ENCODE measurements at places on chromosomes 2 and 18. TPM values are rescaled to one million over a fixed set of nuclear protein-coding genes. Genes with fewer than 3 reads are reported as not detected.

DNA sequence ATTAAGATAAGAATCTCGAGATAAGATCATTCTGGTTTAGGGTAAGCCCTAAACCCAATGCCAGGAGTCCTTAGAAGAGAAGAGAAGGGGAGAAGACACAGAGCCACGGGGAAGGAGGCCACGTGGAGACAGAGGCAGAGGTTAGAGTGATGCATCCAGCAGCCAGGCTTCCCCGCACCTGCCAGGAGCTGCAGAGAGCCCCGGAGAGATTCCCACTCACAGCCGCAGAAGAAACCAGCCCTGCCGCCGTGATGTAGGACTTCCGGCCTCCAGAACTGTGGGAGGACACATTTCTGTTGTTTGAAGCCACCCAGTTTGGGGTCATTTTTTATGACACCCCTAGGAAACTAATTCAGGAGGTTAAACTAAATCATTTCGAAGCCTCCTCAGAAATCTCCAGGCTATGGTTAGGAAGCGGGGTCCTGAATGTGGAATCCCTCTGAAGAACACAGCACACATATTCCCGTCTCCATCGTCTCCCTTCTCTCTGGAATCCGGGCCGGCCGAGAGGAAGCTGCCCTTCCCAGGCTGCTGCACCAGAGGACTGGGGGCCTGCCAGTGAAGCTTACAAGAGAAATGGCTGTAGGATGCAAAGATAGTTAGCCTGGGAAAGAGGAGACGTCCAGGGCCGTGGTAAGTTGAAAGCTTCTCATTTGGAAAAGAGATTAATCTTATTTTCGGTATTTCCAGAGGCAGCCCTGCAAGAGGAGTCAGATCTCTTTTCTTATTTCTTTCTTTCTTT is 156.6 kb downstream of the TWIST2 start:
- H3K36me3 ChIP-seq = no peaks in the 10 kb centered on the region
- no peak for DNase-seq
- H3K4me3 ChIP-seq = no peak overlapping the region
- H3K27me3 ChIP-seq = peaks cover 22% of the 10 kb centered on the region
- no peaks in the 10 kb centered on the region for H3K4me1 ChIP-seq

DNA sequence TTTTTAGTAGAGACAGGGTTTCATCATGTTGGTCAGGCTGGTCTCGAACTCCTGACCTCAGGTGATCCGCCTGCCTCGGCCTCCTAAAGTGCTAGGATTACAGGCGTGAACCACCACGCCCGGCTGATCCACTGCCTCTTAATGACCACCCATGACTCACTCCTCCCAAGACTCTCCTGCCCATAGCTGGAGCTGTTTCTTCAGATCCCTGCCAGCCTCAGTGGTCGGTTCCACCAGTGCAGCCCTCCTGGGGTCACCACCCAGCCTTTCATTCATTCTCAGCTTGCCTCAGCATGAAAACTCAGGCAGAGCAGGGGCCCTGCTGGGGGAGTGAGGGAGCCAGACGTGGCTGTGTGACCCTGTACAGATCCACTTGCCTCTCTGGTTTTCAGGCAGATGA is 12.5 kb downstream of the KCNIP3 start:
- DNase-seq = no peak
- H3K36me3 ChIP-seq = no peaks in the 10 kb centered on the region
- no peaks in the 10 kb centered on the region for H3K27me3 ChIP-seq
- no peaks in the 10 kb centered on the region for H3K4me1 ChIP-seq

- no peak overlapping the region for H3K27ac ChIP-seq
- no peak overlapping the region for H3K4me3 ChIP-seq
- no peaks in the 10 kb centered on the region for H3K27me3 ChIP-seq
- H3K4me1 ChIP-seq = no peaks in the 10 kb centered on the region
- no peaks in the 10 kb centered on the region for H3K36me3 ChIP-seq
Observed at GRCh38 chr2:185644828-185645227, 93.8 kb upstream of the FSIP2 start.

DNA sequence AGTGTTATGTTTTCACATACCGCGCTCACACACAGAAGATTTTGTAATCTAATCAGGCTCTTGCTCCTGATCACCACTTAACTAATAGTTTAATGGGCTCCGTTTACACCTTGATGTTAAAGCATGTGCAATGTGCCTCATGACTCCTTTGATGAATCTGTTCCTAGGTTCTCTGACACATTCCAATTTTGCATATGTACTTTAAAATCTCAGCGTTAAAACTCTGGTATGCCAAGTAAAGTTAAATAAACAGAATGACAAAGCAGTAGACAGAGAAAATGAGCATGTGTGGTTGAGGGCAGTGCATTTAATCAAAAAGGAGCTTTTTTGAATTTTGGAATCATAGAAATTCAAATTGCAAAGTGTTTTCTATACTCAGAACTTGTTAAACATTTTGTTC is 96.4 kb downstream of the TCF4 start:
- no peak overlapping the region for H3K27ac ChIP-seq
- H3K27me3 ChIP-seq = no peaks in the 10 kb centered on the region
- no peaks in the 10 kb centered on the region for H3K36me3 ChIP-seq
- H3K4me1 ChIP-seq = peaks cover 4% of the 10 kb centered on the region
- H3K4me3 ChIP-seq = no peak overlapping the region
- DNase-seq = no peak

GRCh38 chr2:15511686-15512085 is 49.4 kb downstream of the NBAS start:
- no peak overlapping the region for H3K27ac ChIP-seq
- H3K4me1 ChIP-seq = no peaks in the 10 kb centered on the region

MDH1B gene
- 1.5 TPM for total RNA-seq

PSMA8 gene
- total RNA-seq = not detected

UGT1A1 gene
- not detected for total RNA-seq

GRCh38 chr2:72081451-72081850 is 66.2 kb downstream of the CYP26B1 start:
- no peak for DNase-seq
- H3K27ac ChIP-seq = no peak overlapping the region
- H3K36me3 ChIP-seq = no peaks in the 10 kb centered on the region
- H3K27me3 ChIP-seq = no peaks in the 10 kb centered on the region
- H3K4me3 ChIP-seq = no peak overlapping the region
- H3K4me1 ChIP-seq = no peaks in the 10 kb centered on the region

DNA sequence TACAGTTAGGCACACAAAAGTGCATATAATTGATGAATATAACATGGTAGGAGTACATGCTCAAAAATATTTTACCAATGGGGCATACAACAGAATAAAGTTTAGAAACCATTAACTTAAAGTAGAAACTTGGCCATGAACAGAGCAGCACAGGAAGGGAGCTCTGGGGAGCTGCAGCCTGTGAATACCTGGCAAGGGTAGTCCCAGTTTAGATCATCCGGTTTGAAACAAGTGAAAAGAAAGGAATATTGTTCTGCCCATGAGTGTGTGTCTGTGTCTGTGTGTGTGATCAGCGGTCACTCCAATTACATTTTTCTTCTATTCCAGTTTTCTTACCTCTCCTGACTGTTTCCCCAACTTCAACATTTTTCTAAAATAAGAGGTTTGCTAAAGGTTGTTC is 233.0 kb downstream of the ALK start:
- no peaks in the 10 kb centered on the region for H3K27me3 ChIP-seq
- H3K4me3 ChIP-seq = no peak overlapping the region
- DNase-seq = no peak

GRCh38 chr18:11587432-11587831 is 22.0 kb upstream of the SLC35G4 start:
- H3K36me3 ChIP-seq = no peaks in the 10 kb centered on the region
- no peak overlapping the region for H3K27ac ChIP-seq
- H3K27me3 ChIP-seq = no peaks in the 10 kb centered on the region
- no peak overlapping the region for H3K4me3 ChIP-seq

- no peak overlapping the region for H3K27ac ChIP-seq
- H3K4me3 ChIP-seq = no peak overlapping the region
- no peaks in the 10 kb centered on the region for H3K27me3 ChIP-seq
- DNase-seq = no peak
- peaks cover 16% of the 10 kb centered on the region for H3K4me1 ChIP-seq
Observed at GRCh38 chr2:11500702-11501303, 33.0 kb upstream of the GREB1 start.

ADD2 gene
- total RNA-seq = 1.2 TPM

DNA sequence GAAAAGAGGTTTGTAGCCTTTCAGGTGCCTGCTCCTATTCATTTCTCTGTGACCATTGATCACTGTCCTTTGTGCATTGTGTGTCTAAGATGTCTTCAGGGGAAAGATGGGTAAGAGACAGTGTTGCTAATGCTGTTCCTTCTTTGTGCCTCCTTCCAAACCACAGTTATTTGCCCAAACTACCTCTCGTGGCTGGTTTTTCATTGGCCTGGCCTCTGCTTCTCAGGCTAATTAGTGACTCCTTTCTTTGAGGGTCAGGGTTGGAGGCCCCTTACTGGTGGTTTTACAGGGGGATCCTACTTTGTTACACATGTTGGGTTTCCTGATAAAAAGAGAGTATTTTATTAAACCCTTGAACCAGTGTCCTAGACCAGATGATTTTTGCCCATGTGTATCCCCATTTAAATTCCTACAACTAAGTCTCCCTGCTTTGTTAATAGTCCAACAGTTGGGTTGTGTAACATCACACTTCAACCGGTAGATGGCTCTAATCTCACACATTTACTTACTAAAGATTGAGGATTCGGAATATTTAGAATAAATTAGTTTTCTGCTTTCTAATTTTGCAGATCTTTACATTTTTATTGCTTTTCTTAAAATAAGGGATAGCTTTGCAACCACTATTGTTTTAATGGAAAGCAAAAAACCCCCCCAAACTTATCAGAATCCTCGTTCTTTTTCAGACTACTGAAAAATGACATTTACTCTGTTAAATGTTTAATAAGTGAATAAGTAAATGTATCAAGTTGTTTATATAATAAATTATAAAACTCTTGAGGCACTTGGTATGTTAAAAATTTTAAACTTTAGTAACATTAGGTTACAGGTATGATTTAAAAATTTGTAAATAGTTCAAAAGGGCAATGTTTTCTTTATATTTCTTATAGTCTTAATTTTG is 2.4 kb downstream of the MARS2 start:
- no peak overlapping the region for H3K4me3 ChIP-seq
- H3K4me1 ChIP-seq = peaks cover 47% of the 10 kb centered on the region
- H3K27me3 ChIP-seq = no peaks in the 10 kb centered on the region
- H3K36me3 ChIP-seq = no peaks in the 10 kb centered on the region
- no peak for DNase-seq
- H3K27ac ChIP-seq = no peak overlapping the region

- peak overlapping the region; percentile 98 for H3K4me3 ChIP-seq
- no peaks in the 10 kb centered on the region for H3K27me3 ChIP-seq
- peak overlapping the region; percentile 87 for H3K27ac ChIP-seq
- H3K4me1 ChIP-seq = peaks cover 81% of the 10 kb centered on the region
- H3K36me3 ChIP-seq = peaks cover 11% of the 10 kb centered on the region
- peak; percentile 53 for DNase-seq
Observed at GRCh38 chr2:96870626-96871255, 861 bp upstream of the SEMA4C start.

GRCh38 chr18:23115683-23116096 is 19.6 kb upstream of the CABLES1 start:
- H3K27me3 ChIP-seq = no peaks in the 10 kb centered on the region
- DNase-seq = no peak
- no peaks in the 10 kb centered on the region for H3K4me1 ChIP-seq
- no peak overlapping the region for H3K4me3 ChIP-seq
- no peaks in the 10 kb centered on the region for H3K36me3 ChIP-seq

DNA sequence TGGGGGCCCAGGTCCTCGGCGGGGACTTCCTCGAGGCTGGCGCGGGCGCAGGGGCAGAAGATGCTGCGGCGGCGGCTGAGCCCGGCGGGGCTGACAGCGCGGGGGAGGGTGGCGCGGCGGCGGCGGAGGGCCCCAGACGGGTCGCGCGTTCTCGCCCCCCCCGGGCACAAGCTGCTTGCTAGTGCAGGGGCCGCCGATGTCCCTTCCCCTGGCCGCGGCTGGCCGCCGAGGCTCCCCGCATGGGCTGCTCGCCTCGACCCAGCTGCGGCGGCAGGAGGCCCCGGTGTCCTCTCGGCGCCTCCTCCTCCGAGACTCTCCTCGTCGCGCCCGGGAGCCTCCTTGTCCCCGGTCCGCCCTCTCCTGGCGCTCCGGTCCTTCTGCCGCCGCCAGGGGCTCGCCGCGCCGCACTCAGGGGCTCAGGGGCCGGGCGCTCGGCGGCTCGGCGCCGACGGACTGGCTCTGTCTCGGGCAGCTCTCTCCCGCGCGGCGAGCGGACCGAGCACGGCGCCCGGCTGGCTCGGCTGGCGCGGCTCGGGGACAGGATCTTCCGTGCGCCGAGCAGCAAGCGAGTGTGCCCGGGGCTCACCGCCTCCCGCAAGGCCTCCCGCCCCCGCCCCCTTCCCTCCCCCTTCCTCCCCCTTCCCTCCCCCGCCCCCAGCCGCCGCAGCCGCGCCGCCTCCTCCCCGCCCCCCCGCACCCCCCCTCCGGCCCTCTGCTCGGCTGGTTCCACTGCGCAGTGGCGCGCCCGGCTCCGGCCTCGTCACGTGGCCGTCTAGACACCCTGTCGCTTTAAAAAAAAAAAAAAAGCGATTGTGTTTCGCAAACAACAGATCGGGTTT is 902 bp upstream of the SMAD7 start:
- peak overlapping the region; percentile 93 for H3K27ac ChIP-seq
- DNase-seq = peak; percentile 86
- no peaks in the 10 kb centered on the region for H3K36me3 ChIP-seq

DNA sequence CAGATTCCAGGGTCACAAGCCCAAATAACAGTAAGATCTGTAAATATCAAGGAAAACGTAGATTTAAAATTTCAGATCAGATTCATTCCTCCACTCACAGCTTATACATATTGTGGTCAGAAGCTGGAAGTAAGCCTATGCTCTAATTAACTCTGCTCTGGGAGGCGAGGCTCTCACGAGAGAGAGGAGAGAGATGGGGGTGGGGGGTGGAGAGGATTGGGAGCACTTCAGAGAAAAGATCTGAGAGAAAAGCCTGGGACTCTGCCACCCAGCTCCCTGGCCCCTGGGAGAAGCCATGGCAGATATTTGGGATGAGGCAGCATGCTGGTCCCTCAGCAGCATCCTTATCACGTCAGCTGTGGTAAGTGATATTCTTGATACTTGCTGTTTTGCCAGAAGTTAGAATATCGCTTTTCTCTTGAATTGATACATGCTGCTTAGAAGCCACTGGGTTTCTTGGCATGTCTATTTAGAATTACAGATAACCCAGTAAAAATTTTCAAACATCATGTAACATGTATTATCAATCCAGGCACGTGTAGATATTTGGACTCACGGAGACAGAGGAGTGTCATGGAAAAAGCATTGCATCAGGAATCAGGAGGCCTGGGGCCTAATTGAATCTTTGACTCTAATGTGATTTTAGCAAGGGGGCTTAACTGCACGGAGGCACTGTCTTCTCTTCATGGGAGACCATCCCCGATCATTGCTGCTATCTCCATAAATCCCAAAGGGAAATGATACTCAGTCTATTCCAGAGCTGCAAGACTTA is 265.4 kb downstream of the HRH4 start:
- H3K27me3 ChIP-seq = peaks cover 3% of the 10 kb centered on the region
- no peak for DNase-seq
- peaks cover 15% of the 10 kb centered on the region for H3K4me1 ChIP-seq
- H3K4me3 ChIP-seq = no peak overlapping the region
- no peaks in the 10 kb centered on the region for H3K36me3 ChIP-seq
- no peak overlapping the region for H3K27ac ChIP-seq

TUBA4B gene
- total RNA-seq = not detected

SCYGR4 gene
- not detected for total RNA-seq

ARHGAP15 gene
- total RNA-seq = 2.6 TPM
